Prostate gland (tissue), 2 donors: ENCODE measurements at places on chromosomes 13 and 19. TPM values are rescaled to one million over a fixed set of nuclear protein-coding genes. Genes with fewer than 3 reads are reported as not detected.
A peak's percentile ranks its signal among the peaks of the same experiment; 100 is the strongest.

The KASH5 gene
- total RNA-seq, result 13.1 TPM

The EFNA2 gene
- total RNA-seq, result not detected

DNA sequence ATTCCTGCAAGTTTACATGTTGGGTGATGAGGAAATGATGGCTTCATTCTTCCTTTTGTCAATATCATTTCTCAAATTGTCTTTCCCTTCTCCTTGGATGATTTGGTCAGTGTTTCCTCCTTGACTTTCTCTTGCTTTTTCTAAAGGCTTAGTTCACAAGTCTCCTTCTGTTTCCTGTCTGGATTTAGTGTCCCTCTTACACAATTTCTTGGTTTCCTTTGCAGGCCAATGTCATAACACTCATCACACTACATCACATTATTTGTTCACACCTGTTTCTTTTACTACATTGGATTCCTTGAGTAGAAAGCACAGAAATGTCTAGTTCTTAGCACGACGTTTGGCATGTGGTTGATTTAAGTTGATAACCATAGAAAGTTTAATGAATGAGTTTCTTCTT lies 490.7 kb downstream of the TDRD3 start:
- H3K4me1 ChIP-seq, result no peaks in the 10 kb centered on the region
- no peaks in the 10 kb centered on the region for H3K36me3 ChIP-seq
- no peak overlapping the region for H3K4me3 ChIP-seq

- DNase-seq, result no peak
- H3K27ac ChIP-seq, result no peak overlapping the region
- no peaks in the 10 kb centered on the region for H3K4me1 ChIP-seq
- peak overlapping the region; percentile 21 for H3K4me3 ChIP-seq
- H3K36me3 ChIP-seq, result no peaks in the 10 kb centered on the region
Observed at GRCh38 chr13:95003019-95003813, 290.9 kb upstream of the SOX21 start.
